Lower lobe of right lung (tissue), 2 donors: ENCODE measurements at places on chromosomes 12 and 14.

DNA sequence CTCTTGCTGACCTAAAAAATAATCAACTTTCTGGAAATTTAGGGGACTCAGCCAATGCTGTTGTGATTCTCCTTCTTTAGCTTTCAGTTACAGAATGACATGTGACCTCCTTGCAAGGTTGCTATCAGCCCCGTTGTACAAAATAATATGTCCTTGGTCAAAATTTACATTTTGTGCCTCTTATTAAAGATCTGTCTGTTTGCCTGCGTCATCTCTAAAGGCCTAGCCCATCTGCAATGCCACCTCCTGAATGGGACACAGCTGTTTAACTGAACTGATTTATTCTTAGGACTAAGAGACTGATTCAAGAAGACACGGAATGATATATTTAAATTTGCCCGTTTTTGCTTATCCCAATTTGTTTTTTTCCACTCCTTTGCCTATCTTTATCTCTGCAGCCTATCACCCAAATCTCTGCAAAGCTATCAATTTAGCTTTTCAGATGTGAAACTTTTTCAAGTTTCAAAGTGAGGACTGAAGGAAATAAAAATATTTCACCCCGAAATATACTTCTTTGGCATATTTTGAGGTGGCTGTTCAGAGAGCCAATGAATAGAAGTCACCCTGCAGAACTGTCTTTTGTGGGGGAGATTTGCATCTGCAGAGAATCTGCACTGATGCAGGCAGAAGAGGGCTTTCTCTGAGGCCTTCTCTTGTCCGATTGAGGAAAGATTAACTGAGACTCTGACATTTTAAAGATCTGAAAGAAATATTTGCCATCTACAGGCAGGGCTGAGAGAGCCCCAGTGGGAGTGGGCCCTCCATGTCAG lies 126.0 kb downstream of the VEZT start:
- no peaks in the 10 kb centered on the region for H3K27me3 ChIP-seq
- H3K4me3 ChIP-seq = no peak overlapping the region
- DNase-seq = no peak
- no peak overlapping the region for H3K27ac ChIP-seq

GRCh38 chr12:65106948-65107347 lies 14.2 kb downstream of the WIF1 start:
- no peaks in the 10 kb centered on the region for H3K36me3 ChIP-seq
- H3K4me3 ChIP-seq = no peak overlapping the region
- no peaks in the 10 kb centered on the region for H3K27me3 ChIP-seq
- H3K27ac ChIP-seq = no peak overlapping the region
- no peak for DNase-seq

DNA sequence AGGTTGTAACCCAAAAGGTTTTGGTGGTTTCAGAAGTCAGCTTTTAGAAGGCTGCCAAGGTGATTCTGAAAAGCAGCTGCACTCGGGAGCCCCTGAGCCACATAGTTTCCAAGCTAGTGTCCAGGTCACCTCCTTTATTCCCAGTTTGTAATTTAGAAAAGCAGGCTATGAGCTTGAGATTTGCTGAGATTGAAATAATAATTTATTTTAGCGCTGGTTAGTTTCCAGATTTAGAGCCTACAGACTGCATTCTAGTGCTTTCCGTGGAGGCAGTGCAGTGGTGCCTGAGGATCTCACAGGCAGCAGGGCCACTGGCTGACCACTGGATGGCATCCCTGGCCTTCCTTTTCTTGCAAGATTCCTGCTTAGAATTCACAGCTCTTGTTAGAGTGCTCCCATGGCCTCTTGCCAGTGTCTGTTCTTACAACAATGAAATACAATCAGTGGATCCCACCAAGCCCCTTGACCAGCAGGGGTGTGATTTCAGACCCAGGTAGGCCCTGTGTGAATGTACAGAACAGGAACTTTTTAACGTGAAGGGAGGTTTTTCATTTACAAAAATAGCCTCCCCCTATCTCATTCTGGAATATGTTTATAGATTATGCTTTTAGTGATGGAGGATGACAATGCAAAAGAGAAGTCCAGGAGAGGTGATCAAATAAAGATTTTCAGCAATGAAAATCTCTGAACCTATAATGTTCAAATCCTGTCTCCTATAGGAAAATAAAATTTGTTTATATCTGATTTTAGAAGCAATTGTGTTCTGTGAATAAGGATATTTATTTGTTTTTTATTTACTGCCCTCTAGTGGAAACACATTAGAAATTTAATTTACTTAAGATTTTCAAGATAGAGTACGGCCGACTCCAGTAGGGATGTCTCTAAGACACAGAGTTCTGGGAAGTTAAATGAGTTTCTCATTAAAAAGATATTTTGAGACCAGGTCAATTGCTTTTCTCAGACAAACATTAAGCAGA lies 362.1 kb upstream of the STXBP6 start:
- H3K27ac ChIP-seq = no peak overlapping the region
- H3K27me3 ChIP-seq = no peaks in the 10 kb centered on the region
- no peaks in the 10 kb centered on the region for H3K4me1 ChIP-seq
- no peak for DNase-seq
- no peak overlapping the region for H3K4me3 ChIP-seq

DNA sequence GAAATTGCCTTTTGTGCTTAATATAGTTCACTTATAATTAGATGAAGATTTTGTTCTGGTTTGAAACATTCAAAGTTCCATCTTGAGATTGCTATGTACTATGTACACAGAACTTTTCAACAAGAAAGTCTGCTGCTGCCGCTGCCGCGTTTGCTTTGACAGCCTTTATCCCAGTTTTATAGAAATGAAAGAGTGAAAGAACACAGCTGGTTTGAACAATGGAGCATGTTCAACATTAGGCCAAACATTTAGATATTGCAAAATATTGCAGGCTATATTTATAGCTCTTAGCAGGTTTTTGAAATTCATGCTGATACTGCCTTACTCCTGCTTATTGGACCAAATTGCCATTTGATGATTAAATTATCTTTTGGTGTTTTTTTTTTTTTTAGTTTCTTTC lies 299.8 kb upstream of the PRKD1 start:
- H3K27ac ChIP-seq = no peak overlapping the region
- DNase-seq = no peak
- no peaks in the 10 kb centered on the region for H3K27me3 ChIP-seq
- H3K4me1 ChIP-seq = peaks cover 22% of the 10 kb centered on the region
- no peaks in the 10 kb centered on the region for H3K36me3 ChIP-seq
- no peak overlapping the region for H3K4me3 ChIP-seq

DNA sequence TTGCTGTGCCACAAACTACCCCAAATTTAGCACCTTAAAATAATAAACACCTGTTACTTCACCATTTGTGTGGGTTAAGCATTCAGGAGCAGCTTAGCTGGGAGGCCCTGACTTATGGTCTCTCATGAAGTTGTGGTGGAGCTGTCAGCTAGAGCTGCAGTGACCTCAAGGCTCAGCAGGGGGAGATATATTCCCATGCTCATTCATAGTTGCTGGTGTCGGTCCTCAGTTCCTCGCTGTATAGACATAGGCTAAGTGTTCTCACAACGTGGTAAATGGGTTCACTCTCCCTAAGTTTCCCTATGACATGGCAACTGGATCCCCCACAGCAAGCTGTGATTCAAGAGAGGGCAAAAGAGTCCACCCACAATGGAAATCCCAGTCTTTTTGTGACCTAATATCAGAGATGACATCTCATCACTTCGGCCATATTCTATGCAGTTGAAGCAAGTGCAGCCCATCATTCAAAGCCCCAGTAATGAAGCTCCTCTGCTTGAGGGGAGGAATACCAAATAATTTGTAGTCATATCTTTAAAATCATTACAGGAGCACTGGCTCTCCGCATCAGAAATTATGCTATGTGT lies 41.1 kb downstream of the PRB3 start:
- H3K36me3 ChIP-seq = no peaks in the 10 kb centered on the region
- DNase-seq = no peak
- no peak overlapping the region for H3K27ac ChIP-seq
- no peaks in the 10 kb centered on the region for H3K27me3 ChIP-seq

GRCh38 chr14:70635971-70636595 lies 5.6 kb upstream of the TTC9 start:
- H3K4me1 ChIP-seq = peaks cover 4% of the 10 kb centered on the region
- H3K27me3 ChIP-seq = no peaks in the 10 kb centered on the region
- DNase-seq = no peak
- H3K27ac ChIP-seq = no peak overlapping the region

- peak; percentile 50 for DNase-seq
- peaks cover 20% of the 10 kb centered on the region for H3K4me1 ChIP-seq
- H3K27me3 ChIP-seq = no peaks in the 10 kb centered on the region
- H3K4me3 ChIP-seq = no peak overlapping the region
- H3K27ac ChIP-seq = no peak overlapping the region
Observed at GRCh38 chr12:57342207-57342691, 88.6 kb downstream of the R3HDM2 start.

DNA sequence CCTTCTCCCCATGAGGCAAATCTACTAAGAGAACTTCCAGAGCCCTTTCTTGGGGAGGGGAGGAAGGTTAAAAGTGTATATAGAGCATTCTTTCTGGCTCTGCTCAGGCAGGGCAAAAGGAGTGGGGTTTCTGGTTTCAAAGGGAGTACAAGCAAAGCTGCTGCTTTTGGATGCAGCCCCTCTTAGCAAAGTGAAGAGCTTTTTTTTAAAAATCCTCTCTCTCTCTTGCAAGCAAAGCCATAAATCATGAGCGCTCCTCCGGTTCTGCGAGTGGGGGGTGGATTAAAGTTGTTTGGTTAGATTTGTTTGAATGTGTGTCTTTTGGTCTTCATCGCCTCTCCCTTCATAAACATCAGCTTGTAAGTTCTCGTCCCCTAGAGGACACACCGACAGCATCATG lies 546.6 kb upstream of the TBX3 start:
- DNase-seq = no peak
- no peaks in the 10 kb centered on the region for H3K4me1 ChIP-seq
- no peaks in the 10 kb centered on the region for H3K27me3 ChIP-seq

GRCh38 chr12:118237052-118237665 lies 101.2 kb downstream of the PEBP1 start:
- no peak overlapping the region for H3K4me3 ChIP-seq
- DNase-seq = no peak
- H3K27ac ChIP-seq = no peak overlapping the region
- peaks cover 36% of the 10 kb centered on the region for H3K36me3 ChIP-seq

DNA sequence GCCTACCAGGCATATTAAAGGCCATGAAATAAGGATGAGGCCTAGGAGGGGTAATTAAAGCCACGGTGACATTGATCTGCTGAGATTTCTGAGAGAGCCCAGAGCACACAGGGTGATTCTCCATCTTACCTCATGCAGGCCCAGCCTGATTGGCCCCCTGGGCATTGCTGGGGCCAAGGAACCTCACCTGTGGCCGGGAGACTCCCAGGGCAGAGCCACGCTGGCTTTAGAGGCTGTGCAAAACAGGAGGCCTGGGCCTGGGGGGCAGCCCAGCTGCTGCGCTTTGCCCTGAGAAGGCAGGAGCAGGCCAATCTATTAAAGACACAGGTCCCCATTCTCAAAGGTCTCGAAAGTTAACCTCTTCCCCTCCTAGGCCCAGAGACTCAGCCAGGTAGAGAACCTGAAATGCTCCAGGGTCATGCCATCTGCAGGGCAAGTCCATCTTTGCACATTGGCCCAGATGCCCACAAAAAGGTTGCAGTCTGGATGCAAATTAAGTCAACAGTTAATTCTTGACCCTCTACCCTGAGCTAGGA lies 1099.7 kb downstream of the BCL11B start:
- H3K4me1 ChIP-seq = no peaks in the 10 kb centered on the region
- no peak overlapping the region for H3K4me3 ChIP-seq
- no peaks in the 10 kb centered on the region for H3K27me3 ChIP-seq
- DNase-seq = no peak

DNA sequence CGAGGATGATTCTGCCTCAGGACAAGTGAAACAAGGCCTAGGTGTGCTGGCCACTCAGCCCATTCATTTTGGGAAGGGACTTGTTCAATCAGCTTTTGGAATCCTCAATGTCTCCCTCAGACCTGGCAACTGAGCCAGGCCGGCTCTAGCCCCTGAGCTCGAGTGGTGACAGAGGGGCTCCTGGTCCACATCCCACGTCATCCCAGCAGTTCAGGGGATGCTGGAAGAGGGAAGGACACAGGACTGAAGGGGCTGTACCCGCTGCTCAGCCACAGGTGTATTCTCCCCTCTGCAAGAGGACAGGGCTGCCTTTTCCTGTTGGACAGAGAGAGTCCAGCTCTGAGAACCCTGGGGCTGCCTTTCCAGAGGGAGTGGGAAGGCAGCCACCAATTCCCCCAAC lies 244.6 kb upstream of the SFSWAP start:
- H3K4me3 ChIP-seq = no peak overlapping the region
- H3K4me1 ChIP-seq = no peaks in the 10 kb centered on the region
- no peak for DNase-seq
- no peak overlapping the region for H3K27ac ChIP-seq
- H3K27me3 ChIP-seq = peaks cover 7% of the 10 kb centered on the region

DNA sequence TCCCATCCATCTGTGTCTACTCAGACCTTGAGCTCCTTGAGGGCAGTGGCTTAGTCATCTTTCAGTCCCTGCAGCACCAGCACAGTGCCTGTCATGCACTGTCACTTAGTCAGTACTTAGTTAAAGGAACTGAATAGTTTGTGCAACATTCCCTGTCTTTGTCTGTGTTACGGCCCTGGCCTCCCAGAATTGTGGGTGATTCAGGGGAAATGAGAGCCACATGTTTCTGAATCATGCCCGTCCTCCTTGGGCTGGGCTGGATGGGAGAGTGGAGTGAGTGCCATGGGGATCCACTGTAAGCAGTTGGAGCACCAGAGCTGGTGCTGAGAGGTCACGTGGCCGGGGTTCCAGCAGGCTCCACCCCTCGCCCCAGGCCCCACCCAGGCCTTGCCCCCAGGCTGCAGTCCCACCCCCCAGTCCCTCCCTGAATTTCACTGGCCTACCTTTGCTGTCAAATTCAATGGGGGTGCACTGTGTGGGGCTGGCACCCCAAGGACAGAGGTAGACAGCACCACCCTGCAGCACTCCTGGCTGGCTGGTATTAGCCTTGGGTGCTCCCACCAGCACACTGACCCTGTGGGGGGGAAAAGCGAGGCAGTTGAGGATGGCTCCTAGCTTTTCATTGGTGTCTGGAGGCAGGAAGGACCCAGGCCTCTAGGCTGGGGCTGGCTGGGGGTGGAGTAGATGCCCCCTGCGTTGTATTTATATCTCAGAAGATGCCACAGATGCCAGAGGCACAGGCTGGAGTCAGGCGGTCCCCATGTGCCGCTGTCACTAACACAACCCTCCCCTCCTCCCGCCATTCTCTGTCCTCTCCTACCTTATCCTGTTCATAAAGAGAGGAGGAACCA lies 7.5 kb downstream of the ITGA5 start:
- no peak overlapping the region for H3K4me3 ChIP-seq
- peaks cover 87% of the 10 kb centered on the region for H3K4me1 ChIP-seq
- H3K36me3 ChIP-seq = peaks cover 48% of the 10 kb centered on the region
- peak; percentile 84 for DNase-seq
- H3K27me3 ChIP-seq = no peaks in the 10 kb centered on the region
- H3K27ac ChIP-seq = peak overlapping the region; percentile 82

- no peaks in the 10 kb centered on the region for H3K27me3 ChIP-seq
- H3K4me1 ChIP-seq = peaks cover 6% of the 10 kb centered on the region
- H3K36me3 ChIP-seq = no peaks in the 10 kb centered on the region
- no peak overlapping the region for H3K4me3 ChIP-seq
Observed at GRCh38 chr12:104764225-104765091, 193.6 kb downstream of the SLC41A2 start.
